ENCODE measurements at places on chromosomes 13 and 19. TPM values are rescaled to one million over a fixed set of nuclear protein-coding genes. Genes with fewer than 3 reads are reported as not detected.

The HSD11B1L gene
- total RNA-seq: 12.6 TPM

The FCAR gene
- total RNA-seq: 14.2 TPM

The ADPRHL1 gene
- 20.1 TPM for total RNA-seq

The CEACAM16 gene
- not detected for total RNA-seq

The PRTN3 gene
- total RNA-seq: 93.5 TPM

The COX6B2 gene
- total RNA-seq: 0.12 TPM

The AMH gene
- total RNA-seq: 1.3 TPM

The ZNF229 gene
- total RNA-seq: 10.8 TPM

The PSG2 gene
- total RNA-seq: not detected

The ZNF571 gene
- 11.4 TPM for total RNA-seq

The NUP62 gene
- 47.2 TPM for total RNA-seq

All from metanephros (tissue), 2 donors.